ENCODE measurements at places on chromosomes 2 and 18. TPM values are rescaled to one million over a fixed set of nuclear protein-coding genes. Genes with fewer than 3 reads are reported as not detected.
A peak's percentile ranks its signal among the peaks of the same experiment; 100 is the strongest.

The MGAT4A gene
- total RNA-seq: 25.9 TPM

DNA sequence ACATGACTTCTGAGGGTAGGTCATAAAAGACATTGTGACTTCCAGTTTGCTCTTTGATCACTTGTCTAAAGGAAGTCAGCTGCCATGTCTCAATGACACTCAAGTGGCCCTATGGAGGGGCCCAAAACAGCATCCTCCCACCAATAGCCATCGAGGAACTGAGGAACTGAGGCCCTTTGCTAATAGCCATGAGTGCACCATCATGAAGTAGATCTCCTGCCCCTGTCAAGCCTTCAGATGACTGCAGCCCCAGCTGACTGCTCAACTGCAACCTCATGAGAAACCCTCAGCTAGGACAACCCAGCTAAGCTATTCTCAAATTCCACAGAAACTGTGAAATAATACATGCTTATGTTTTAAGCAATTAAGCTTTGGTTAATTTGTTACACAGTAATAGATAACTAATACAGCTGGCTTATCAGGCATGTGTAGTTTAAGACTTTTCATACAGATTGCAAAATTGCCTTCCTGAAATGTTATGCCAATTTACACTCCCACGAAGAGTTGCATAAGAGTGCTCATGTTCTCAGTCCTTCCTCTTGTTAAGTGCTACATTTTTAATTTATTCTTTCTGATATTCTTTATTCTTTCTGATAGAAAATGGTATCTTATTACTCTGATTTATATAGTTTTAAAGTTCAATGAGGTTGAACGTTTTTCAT, 105.6 kb upstream of the NDUFV2 start:
- DNase-seq: no peak

The ODC1 gene
- 39.5 TPM for total RNA-seq

- no peak for DNase-seq
These were observed 113.1 kb upstream of the SP3 start for GRCh38 chr2:174078275-174078674.

DNA sequence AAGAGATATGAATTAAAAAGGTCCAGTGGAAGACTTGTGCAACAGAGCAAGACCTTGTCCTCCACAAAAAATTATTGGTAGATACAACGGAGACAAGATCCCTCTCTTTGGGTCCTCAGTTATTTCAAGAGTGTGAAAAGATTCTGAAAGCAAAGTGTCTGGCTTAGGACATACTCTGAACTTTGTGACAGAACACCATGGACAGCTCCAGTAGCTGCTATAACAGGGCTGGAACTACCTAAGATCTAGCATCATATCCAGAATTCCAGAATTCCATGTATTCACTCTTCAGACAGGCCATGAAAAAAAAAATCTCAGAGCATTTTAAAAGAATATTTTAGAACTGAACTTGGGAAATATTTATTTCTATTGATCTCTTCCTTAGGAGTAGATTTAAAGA, 74.8 kb upstream of the ZBTB14 start:
- no peak for DNase-seq

DNA sequence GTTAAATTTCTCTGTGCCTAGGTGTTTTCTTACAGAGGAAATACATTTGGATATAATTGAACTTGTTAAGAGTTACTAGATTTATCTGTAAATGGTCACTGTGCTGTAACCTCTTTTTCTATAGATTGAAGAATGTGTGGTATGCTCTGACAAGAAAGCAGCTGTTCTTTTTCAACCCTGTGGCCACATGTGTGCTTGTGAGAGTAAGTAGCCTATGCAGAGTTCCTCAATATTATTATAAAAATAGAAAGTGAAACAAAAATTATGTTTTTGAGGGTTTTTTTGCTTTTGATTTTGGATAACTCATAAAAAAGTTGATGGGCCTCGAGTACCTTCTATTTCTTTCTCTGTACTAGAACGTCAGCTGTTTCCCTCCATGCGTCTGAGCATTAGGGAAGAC, 112.4 kb downstream of the MIB1 start:
- DNase-seq: no peak

The CCDC68 gene
- total RNA-seq: 26.3 TPM

The IL1RL2 gene
- total RNA-seq: not detected

The ANKRD30B gene
- not detected for total RNA-seq

DNA sequence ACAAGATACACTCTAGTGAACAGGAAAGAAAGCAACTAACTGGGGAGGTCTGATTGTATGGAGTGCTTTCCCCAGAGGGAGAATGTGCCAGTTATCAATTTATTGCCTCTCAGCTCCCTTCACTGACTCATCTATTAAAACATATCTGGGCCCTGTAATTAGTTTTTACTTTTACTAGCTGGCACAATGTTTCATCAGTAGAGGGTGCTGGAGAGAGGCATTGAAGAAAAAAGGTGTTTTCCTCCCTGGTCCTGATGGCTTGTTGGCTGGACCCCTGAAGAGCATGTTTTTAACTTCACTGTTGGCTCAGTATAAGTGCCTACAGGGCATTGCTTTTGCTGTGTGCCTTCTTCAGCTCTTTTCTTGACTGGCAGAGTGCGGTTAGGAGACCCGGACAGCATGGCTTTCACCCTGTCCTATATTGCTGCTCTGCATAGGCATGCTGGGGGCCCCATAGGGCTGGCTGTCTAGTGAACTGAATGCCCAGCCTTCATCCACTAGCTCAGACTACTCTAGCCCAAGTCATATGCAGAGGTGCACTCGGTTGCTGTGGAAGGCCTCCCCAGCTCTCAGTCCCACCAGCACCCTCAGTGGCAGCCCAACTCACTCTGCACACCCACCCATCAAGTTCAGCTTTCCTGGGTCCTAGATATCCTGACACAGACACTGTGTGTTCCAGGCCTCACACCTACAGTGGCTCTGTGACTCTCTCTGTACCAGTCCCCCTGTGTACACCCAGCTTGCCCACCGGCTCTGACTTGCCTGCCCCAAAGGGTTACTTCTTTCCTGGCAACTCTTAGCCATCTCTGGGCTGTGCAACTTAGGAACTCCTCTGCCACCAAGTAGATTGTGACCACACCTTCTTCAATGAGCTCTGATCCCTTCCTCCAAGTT, 62.3 kb upstream of the ACYP2 start:
- no peak for DNase-seq

GRCh38 chr2:237575869-237576862, 9.8 kb downstream of the PRLH start:
- no peak for DNase-seq

DNA sequence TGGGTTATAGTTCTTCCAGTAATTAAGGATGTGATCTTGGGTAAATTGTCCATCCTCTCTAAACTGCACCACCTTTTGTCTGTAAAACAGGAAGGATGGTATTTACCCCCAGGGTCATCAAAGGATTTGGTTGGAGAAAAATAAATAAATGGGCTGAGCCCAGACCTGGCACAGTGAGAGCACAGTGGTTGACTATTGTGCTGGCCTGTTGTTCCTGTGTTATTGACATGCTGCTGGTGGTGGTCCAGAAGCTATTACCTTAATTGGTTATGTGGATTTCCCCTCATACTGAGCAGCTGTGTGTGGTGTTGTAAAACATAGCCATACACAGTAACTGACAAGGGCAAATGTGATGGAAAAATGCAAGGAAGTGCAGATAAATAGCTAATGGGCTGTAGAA, 746 bp upstream of the IL37 start:
- DNase-seq: no peak

GRCh38 chr18:61554117-61554776, 221.0 kb downstream of the CDH20 start:
- no peak for DNase-seq

GRCh38 chr2:241854342-241855244, 4.1 kb downstream of the PDCD1 start:
- peak; percentile 13 for DNase-seq

The HES6 gene
- total RNA-seq: not detected

DNA sequence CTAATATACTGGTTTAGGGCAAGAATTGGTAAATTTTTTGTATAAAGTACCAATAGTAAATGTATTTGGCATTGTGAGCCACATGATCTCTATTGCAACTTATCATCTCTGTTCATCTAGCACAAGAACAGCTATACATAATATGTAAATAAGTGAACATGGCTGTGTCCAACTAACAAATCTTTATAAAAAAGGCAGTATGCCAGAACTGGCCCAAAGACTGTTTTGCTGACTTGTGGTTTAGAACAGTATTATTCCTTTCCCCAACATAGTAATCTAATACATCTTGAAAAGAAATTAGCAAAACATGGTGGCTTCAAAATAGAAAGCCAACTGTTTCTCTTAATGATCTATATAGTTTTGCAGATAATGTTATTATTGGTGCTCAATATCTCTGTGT, 441.4 kb upstream of the CELF4 start:
- DNase-seq: no peak

- no peak for DNase-seq
These were observed 94.6 kb upstream of the CAVIN2 start for GRCh38 chr2:191941376-191941929.

DNA sequence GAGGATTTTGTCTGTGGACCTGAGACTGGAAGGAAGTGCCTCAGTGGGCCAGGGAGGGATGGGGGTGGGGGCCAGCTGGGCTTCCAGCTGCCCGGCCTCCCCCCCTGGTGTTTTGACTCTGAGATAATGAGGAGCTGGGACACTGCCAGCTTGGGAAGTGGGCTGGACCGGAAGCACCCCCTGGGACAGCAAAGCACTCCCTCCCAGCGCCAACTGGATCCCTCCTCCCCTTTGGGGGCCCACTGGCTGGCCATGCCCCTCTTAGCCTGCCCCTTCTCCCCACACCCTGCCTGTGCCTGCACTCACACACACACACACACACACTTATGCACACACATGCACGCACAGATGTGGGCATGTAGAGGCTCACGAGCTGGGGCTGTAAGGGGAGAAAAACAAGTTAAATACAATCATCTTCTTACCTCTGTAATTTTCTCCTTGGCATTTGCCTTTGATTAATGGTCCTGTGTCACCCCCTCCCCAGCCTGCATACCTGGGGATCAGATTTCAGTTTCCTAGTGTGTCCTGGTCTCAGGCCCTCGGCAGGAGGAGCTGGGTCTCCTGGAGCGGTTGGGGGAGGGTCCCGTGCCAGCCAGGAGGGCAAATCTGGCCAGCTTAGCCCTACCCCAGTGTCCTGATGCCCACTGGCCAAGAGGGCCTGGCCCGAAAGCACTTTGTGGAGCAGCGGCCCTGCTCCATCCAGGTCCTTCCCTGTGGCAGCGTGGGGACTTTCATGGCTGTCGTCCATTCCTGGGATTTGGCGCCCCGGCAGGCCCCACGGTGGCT, 3.6 kb downstream of the ITM2C start:
- DNase-seq: no peak

DNA sequence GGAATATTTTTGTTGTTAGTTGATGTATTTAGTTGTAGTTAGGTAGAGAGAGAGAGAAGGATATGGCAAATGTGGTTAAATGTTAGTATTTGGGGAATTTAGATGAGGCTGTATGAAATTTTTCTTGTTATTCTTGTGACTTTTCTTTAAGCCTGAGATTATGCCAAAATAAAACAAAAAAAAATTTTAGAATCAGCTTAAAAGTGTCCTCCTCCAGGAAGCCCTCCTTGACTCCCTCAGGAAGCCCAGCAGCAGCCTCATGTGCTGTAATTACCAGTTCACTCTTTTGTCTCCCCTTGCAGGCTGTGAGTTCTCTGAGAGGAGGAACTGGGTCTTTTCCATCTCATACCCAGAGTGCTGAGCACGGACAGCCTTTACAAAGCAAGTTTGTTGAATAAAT, 243.5 kb downstream of the TFCP2L1 start:
- DNase-seq: no peak

- no peak for DNase-seq
These were observed 66.2 kb downstream of the TSN start for GRCh38 chr2:121821476-121822158.

The DSG4 gene
- total RNA-seq: not detected

The TRIM43 gene
- not detected for total RNA-seq

DNA sequence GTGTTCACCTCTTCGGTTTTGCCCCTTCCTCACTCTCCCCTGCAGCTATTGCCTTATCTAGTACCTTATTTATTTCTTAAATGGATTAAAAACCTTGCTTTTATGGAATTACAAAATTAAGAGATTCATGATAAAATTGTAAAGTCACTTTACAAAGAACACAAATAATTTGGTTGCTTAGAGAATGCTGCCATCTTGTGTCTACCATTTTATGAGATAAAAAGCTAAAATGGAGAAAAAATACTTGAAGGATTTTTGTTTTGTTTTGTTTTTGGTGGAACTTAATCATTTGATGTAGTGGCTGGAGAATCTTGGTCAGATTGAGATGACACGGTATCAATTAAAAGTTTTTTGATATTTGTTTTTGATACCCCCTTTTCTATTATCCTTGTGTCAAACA, 69.6 kb downstream of the R3HDM1 start:
- no peak for DNase-seq

DNA sequence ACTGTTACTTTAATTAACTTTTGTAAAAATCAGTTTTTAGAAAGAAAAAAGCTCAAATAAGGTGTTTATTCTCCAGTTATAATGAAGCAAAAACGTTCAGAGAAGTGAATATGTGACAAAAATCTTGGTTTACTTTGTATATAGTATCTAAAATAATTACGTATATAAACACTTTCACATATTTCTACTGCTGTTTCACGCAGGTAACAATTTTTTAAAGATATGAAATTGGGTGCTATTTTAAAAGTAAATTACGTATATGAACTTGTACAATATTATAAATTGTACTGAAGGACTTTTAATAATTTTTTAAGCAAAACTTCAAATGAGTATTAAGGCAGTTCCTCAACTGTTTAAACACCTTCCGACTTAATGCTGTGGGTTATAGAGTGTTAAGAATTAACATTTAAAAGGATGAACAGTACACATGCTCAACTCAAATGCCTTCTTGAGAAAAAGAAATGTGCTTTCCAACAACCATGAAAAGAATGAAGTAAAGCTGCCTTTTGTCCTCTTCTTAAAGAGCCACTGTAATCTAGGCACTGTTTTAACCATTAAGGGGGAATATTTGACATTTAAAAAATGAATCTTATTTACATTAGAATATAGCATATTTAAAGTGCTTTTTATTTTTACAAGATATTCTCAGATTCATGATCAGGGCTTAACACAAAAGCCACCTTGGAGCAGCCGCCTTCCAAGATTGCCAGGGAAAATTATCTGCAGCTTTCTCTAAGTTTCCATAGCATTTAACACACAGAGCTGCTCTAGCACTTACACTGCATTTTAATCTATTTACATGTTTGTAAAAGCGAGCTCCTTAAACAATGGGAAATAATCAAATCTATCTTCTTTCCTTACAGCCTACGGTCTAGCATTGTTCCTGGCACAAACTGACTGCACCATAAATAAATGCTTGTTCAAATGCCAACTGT, 56.5 kb upstream of the CDKL4 start:
- DNase-seq: no peak

DNA sequence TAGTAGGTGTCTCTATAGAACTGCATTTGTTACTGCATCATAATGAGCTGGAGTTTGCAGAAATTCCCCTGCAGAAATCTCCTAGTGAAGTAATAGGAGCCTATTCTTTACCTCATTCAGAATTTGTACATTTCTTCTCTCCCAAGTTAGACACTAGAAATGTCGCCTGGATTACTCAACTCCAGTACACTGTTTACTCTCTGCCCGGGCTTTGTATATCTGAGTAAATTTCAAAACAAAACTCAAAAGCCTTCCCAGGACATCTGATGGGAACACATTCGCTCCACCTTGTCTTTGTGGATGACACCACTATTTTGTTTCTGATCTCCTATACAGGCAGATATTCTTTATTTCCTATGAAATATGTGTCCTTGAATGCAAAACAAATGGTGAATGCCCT, 76.8 kb downstream of the POU3F3 start:
- no peak for DNase-seq

Data from uterus (tissue), 4 donors.